Endothelial cell (in vitro differentiated cells): ENCODE measurements at places on chromosomes 5 and 9.

GRCh38 chr9:112174965-112175795, at the start of gene SUSD1:
Gene SUSD1 (minus strand): TSS chr9:112175297. CDS start chr9:112175235, 62 bp downstream.
- peak; percentile 26 for DNase-seq

- no peak for DNase-seq
Measured at GRCh38 chr5:153831973-153832372, 206.7 kb downstream of the FAM114A2 start.

- no peak for DNase-seq
Measured at GRCh38 chr9:114851306-114851705, 45.5 kb upstream of the TNFSF15 start.

GRCh38 chr9:21901546-21901945, 92.6 kb downstream of the CDKN2A start:
- DNase-seq = no peak
